Chondrocyte (in vitro differentiated cells): ENCODE measurements at places on chromosomes 1 and 21.

DNA sequence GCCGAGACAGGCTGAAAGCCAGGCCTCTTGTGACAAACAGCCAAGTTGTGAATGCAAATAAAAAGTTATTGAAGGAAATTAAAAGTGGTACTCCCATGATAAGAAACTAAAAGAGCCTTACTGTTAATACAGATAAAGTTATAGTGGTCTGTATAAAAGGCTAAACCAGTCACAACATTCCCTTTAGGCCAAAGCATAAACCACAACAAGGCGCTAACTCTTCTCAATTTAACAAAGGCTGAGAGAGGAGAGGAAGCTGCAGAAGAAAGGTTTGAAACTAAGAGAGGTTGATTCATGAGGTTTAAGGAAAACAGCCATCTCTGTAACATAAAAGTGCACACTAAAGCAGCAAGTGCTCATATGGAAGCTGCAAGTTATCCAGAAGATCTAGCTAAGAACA, 10.7 kb downstream of the C1orf105 start:
- DNase-seq, result no peak

- no peak for DNase-seq
Measured at GRCh38 chr1:21307663-21308305, 17.5 kb upstream of the ECE1 start.

DNA sequence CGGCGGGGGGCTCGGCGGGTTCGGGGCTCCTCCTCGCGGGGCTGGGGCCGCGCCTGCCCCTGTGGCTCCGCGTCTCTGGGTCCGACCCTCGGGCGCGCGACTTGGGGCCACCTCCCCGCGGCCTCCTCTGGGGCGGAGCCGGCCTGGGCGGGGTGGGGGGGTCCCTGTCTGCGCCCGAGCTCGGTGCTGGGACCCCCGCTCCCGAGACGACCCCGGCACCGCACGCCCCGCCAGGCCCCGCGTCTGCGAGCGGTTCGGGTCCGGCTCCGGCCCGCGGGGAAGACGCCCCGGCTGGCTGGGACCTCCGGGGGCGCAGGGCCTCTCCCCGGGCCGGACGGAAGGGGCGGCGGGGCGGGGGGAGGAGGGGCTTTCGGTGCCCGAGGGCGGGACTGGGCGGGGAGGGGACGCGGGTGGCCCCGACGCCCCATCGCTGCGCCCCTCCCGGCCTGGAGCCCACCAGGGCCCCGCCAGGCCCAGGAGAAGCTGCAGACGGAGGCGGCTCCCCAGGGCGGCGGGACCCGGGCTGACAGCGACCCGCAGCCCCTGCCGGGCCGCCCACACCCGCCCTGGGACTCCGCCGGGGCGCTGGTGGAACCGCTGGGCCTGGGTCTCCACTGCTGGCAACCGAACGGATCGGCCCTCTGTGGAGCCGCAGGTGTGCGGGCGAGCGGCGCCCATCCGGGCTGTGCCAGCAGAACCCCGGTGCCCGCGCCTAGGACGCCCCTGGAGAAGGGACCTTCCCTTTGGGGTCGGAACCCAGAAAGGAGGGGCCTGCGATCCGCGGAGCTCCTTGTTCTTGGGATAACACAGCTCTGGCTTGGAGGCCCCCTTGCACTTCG, 610 bp downstream of the COL6A2 start:
- peak; percentile 90 for DNase-seq

DNA sequence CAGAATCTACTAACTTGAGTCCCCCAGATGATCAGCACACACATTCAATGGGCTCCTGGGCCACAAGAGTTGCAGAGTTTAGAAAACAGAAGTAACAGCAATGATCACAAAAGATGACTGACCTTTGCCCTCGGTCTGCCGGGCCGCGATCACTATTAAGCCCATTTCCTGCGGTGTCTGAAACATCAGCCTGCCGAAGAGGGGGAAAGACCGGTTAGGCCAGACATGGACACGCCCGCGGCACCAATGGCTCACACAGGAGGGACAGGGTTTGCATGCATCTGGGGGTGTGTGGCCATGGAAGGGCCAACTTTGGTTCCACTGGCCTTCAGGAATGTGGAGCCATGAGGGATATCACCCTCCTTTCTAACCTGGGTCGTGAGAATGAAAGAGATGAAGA, 68.2 kb downstream of the SIM2 start:
- DNase-seq, result no peak

DNA sequence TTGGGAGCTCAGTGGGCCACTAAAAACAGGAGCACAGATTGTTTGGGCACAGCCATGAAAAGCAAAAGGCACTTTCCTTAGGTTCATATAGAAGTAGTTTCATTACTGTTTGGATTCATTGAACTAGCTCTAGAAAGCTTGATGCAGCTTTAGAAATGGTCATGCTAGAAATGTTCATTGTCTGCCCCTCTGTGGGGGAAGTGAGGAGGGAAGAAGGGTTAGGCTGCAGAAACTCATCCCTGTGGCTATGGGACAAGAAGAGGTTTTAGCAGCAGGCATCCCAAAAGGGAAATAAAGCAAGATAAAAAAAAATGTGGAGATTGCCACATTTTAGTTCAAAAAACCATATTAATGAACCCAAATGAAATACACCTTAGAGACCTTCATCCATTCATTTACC, 359.6 kb upstream of the PTBP2 start:
- DNase-seq, result no peak

DNA sequence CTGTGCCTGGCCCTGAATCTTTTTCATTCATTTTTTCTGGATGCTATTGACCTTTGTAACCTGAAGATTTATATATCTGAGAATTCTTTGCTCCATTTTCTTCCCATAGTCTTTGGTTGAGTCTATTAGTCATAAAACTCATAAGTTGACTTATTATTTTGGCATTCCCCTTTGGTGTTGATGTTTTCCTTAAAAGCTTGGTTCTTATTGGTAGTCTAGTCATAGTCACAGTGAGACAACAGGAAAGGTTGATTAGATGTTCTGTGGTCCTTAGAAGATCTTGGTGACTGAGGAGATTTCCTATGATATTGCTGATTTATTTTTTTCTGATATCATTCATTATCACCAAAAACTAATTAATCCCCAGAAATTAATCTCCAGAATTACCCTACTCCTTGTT, 86.2 kb downstream of the PTPRC start:
- no peak for DNase-seq

DNA sequence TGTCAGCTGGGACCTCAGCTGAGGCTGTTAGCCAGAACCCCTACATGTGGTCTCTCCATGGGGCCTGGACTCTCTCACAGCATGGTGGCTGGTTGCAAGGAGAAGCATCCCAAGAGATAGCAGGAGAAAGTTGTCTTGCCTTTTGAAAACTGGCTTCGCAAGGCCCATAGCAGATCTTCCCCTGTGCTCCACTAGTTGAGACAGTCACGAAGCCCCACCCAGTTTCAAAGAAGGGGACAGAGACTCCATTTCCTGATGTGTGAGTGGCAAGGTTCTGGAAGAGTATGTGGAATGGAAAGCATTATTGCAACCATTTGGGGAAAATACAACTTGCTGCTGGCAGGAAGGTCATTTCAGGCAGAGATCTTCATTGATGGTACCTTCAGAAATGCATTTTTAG, 7.5 kb upstream of the CSRP1 start:
- no peak for DNase-seq

DNA sequence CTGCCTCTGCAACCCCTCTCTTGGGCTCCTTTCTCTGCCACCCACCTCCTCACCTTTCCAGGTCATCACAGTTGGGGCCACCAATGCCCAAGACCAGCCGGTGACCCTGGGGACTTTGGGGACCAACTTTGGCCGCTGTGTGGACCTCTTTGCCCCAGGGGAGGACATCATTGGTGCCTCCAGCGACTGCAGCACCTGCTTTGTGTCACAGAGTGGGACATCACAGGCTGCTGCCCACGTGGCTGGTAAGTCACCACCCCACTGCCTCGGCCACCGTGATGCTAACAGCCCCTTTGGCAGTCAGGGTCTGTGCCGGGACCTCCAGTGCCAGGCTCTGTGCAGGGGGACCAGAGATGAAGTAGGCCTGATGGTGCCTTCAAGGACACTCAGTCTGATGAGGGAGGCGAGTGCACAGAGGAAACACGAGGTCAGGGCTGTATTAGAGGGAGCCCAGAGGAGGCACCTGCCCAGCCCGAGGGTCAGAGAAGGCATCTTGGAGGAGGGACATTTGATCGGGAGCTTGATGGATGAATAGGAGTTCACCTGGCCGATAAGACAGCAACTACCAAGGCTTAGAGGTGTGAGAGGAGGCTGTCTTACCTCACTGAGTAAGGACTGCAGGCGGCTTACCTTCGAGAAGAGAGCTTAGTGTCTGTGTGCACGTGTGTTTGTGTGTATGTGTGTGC, 18.1 kb downstream of the PCSK9 start:
- DNase-seq, result peak; percentile 50

DNA sequence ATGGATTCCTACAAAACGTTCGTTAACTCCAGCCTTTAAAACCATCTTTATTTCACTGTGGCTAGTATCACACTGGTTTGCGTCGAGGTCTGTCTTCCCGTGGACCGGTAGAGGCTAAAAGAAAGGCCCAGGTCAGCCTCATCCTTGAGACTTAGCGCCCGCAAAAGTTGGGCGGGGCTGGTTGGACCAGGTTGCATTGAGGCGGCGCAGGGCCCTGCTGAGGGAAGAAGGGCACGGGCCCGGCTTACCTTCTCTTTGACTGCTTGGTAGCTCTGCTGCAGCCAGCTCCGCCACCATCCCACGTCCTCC, 455 bp downstream of the BSDC1 start:
- no peak for DNase-seq

DNA sequence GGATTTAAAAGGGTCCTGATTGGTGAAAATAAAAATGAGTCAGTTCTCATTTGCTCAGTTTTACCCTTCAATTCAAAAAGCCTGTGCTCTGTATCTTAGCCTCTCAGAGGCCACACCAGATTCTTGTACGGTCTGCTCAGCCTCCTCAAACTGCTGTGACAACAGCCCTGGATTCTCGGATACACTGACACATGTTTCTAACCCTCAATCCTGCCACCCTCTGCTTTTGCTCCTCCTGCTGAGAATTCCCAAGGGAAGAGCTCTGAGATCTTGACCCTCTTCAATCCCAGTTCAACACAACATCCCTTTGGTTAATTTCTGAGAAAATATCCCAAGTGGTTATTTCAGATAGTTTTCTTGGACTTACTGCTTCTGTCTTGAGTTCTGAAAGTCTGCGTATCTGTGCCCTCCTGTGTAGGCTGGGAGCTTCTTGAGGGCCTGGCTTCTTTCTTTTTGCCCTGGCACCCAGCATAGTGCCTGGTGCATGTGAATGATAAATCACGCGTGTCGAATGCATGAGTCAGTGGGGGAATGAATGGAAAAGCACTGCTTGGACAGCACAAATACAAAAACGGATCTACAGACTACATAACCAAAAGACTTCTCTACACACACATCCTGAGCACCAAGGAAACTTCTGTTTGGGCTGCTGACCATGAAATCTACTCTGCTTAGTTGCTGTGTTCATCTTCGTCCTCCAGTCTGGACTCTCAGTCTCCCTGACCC, 24.5 kb downstream of the IRF2BP2 start:
- no peak for DNase-seq
